ENCODE measurements at places on chromosomes 7 and 10.

- no peak for DNase-seq
Observed at GRCh38 chr10:28623483-28623882, 53.8 kb upstream of the BAMBI start.

- DNase-seq: no peak
Observed at GRCh38 chr7:141722529-141722928, 14.4 kb downstream of the WEE2 start.

- DNase-seq: no peak
Observed at GRCh38 chr10:31020209-31020608, 11.5 kb downstream of the ZNF438 start.

- no peak for DNase-seq
Observed at GRCh38 chr10:133530506-133530905, 3.3 kb downstream of the CYP2E1 start.

- DNase-seq: no peak
Observed at GRCh38 chr10:124200011-124200410, 106.6 kb upstream of the CHST15 start.

GRCh38 chr10:86077271-86077670 is 289.3 kb downstream of the GRID1 start:
- DNase-seq: no peak

- peak; percentile 61 for DNase-seq
Observed at GRCh38 chr10:100373298-100374199, 26.5 kb downstream of the SCD start.

GRCh38 chr10:88080213-88080612 is 216.8 kb downstream of the PTEN start:
- no peak for DNase-seq

GRCh38 chr10:118358327-118358726 is 16.2 kb upstream of the FAM204A start:
- no peak for DNase-seq

DNA sequence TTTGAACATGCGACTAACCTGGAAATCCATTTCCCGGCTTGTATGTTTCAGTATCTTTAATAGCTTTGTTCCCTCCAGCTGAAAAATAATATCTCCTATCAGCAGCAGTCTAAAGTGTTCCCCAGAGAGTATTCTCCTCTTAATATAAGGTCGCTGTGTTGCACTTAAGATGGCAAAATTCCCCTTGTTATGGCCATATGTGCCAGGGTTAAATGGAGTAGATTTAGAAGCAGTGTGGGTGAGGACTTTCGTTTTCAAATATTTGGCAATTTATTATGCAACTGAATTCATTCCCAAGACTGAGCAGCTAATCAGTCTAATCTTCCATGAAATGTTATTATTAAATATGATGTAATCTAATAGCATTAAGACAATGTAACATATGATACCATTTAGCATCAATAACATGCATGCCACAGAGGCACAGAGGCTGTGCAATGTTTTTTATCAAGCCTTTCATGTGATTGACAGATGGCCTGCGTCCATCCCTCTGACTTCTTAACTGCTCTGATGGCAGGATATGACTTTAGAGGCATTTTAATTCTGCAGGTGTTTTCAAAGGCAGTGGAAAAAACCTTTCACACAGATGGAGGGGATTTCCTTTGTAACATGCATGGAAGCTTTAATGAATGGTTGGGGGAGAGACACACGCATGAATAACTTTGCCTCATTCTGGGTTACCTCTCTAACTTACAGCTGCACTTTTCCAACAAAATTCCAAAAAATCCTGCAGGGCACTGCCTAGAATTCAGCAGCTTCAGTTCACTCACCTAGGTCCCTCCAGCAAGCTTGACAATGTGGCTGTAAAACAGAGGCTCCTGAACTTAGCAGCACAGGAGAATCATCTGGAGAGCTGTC is 55.1 kb upstream of the ZPBP start:
- DNase-seq: no peak

DNA sequence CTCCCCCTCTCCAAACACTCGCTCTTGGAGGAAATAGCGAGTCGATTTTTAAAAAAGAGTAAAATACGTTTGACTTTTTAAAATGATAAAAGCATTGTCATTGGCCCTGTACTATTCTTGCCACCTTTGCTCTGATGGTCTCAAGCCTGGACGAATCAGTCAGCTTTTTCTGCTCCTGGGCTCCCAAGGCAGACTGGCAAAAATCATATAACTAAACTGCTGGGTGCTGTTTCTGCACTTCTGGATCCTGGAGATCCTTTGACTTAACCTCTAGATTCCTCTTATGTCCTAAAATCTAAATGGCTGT is 1.8 kb downstream of the TPST1 start:
- no peak for DNase-seq

DNA sequence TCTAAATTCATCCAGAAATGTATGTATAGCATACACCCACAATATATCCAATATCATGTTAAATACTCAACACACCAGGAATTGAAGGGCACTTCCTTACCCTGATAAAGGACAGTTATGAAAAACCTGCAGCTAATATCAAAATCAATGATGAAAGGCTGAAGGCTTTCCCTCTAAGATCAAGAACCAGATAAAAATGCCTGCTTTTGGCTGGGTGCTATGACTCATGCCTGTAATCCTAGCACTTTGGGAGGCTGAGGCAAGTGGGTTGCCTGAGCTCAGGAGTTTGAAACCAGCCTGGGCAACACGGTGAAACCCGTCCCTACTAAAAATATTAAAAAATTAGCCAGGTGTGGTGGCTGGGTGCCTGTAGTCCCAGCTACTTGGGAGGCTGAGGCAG is 21.6 kb upstream of the UPP1 start:
- DNase-seq: no peak

- DNase-seq: no peak
Observed at GRCh38 chr7:112452102-112452888, 2.0 kb downstream of the IFRD1 start.

DNA sequence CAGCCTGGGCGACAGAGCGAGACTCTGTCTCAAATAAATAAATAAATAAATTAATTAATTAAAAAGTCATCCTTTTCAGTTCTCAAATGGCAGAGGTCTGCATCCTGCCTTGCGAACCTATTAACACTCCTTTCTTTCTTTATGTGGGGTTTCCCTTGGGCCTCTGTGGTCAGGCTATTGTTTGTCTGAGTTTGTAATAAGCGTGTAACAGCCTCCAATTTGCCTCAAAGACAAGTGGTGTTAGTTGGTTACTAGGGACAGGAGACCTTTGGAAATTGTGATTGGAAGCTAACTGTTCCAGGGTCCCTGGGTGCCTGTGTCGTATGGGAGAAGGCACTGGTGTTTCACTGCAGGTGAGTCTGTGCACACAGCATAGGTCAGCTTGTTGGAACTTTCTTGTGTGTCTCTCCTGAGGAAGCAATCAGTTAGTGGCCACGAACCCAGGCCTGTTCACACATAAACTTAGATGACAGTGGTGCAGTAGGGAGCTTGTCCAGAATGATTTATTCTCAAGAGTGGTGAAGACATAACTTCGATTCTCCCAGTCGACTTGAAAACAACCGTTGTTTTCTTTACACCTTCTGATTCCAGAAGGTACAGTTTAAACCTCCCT is 33.5 kb downstream of the TCF7L2 start:
- DNase-seq: no peak

DNA sequence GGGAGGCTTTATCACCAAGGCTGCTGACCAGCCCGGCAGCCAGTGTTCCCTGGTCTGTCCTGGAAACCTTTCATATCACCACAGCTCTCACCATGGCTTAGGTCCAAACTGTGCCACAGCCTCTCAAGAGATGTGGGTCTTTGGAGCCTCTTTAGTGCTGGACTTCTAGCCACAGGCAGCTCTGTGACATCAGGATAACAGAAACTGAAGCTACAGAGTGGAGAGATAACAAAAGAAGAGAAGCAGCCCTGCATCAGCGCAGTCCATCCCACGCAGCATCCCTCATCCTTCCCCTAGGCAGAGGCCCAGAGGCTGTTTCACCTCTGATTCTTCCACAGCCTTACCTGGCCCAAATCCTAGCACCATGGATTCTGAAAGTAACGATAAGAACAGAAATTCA is 187.9 kb upstream of the KMT2E start:
- no peak for DNase-seq

DNA sequence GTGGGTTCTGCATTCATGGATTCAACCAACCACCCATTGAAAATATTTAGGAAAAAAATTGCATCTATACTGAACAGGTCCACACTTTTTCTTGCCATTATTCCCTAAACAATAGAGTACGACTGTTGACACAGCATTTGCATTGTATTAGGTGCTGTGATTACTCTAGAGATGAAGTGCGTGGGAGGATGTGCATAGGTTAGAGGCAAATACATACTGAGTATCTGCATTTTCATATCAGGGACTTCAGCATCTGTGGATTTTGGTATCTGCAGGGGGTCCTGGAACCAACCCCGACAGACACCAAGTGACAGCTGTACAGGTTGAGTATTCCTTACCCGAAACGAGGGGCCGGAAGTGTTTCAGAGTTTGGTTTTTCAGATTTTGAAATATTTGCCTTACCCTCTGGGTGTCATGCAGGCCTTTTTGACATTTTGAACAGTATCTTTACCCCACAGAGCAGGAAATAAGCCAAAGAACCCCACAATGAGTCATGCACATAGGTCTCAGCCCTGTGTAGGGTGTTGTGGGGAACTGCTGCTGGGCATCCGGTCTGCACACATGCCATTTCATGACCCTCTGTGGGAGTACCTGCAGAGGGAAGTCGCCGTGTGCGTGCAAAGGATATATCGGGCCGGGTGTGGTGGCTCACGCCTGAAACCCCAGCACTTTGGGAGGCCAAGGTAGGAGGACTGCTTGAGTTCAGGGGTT is 14.5 kb downstream of the NUDT5 start:
- DNase-seq: no peak

- DNase-seq: no peak
Observed at GRCh38 chr10:79285315-79286197, 61.7 kb upstream of the PPIF start.

DNA sequence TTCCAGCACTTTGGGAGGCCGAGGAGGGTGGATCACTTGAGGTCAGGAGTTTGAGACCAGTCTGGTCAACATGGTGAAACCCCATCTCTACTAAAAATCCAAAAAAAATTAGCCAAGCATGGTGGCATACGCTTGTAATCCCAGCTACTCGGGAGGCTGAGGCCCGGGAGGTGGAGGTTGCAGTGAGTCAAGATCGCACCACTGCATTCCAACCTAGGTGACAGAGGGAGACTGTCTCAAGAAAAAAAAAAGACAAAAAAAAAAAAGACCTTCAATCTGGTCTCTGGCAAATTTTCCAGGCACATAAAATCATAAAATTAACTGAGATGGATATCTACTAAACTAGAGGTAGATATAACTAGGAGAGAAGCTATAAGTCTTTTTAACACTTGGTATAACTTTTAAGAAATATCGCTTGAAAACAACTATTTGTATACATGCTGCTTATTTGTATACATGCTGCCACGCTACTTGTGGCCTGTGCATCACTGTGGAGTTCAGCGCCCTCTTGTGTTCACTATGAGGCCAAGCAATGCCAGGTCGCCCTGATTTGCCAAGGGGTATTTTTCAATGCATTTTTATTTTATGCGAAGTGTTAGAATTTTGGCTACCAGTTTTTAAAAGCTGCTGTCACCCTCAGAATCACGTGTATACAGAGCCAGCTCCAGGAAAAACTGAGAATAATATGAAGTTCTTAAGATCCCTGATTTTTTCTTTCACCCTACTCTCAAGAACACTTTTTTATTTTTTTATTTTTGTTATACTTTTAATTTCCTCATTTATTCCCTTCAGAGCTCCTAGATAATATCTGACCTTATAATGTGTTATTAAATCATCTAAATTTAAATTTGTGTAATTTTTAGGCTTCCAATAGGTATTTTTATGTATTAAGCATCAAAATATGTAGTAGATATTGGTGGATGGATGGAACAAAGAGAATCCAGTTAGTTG is 26.7 kb downstream of the CYCS start:
- peak; percentile 5 for DNase-seq

DNA sequence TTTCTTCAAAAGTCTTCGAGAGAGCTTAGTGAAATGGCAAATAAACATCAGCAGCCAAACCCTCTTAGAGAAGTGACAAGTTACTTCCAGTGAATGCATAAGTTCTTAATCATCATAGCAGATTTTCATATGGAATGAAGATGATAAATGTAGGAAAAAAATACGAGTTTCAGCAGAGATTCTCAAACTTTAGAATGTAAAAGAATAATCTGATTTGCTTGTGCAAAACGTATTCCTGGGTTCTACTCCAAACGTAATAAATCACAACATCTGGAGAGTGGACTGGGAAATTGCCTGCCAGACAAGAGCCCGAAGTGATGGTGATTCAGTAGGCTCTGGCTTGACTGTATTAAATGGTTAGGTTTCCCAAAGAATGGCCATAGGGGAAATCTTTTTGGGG is 62.2 kb downstream of the AKR1E2 start:
- no peak for DNase-seq

DNA sequence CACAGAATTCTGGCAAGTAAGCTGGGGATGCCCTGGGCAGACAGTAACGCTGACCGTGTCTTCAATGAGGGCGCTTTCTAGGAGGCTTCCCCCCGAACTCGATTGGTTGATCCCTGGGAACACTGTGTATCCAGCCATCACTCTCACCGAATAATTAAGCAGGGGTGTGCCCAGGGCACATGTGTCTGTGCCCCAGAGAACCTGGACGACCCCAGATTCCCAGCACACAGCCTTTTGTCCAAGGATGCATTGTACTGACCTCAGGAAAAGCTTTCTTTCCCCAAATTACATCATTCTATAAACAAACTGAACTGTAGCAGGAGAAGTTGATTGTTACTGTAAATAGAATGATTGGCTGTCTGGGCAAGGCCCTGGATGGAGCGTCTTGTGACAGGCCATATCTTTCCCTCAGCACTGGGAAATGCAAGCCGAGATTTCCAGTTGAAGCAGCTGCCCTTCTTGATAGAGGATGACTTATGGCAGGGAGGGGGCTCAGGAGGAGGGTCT is 6.6 kb upstream of the DEPP1 start:
- no peak for DNase-seq

DNA sequence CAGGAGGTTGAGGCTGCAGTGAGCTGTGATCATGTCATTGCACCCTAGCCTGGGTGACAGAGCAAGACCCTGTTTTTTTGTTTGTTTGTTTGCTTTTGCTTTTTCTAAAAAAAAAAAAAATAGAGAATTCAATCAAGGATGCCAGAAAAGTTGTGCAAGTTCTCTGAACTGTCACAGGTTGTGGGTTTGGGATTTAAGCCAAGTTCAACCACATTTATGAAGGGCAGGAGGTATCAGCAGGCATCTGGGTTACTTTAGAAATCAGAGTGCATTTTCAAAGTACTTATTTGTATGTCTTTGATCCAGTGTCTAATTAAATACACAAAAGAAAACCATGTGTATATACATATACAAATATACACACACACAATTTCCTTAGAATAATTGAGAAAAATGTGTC is 151.2 kb upstream of the MINDY3 start:
- no peak for DNase-seq

GRCh38 chr7:55345292-55345691 is 19.8 kb upstream of the LANCL2 start:
- DNase-seq: no peak

GRCh38 chr10:53314876-53315275 is 542.3 kb upstream of the MBL2 start:
- DNase-seq: no peak

GRCh38 chr10:44993922-44994751 is 6.6 kb upstream of the ZNF22 start:
- DNase-seq: no peak

GRCh38 chr7:98619450-98620321 is 2.6 kb downstream of the NPTX2 start:
- DNase-seq: no peak

Measured in NCI-H187 (cell line).